ENCODE measurements at places on chromosomes 13 and 19.

DNA sequence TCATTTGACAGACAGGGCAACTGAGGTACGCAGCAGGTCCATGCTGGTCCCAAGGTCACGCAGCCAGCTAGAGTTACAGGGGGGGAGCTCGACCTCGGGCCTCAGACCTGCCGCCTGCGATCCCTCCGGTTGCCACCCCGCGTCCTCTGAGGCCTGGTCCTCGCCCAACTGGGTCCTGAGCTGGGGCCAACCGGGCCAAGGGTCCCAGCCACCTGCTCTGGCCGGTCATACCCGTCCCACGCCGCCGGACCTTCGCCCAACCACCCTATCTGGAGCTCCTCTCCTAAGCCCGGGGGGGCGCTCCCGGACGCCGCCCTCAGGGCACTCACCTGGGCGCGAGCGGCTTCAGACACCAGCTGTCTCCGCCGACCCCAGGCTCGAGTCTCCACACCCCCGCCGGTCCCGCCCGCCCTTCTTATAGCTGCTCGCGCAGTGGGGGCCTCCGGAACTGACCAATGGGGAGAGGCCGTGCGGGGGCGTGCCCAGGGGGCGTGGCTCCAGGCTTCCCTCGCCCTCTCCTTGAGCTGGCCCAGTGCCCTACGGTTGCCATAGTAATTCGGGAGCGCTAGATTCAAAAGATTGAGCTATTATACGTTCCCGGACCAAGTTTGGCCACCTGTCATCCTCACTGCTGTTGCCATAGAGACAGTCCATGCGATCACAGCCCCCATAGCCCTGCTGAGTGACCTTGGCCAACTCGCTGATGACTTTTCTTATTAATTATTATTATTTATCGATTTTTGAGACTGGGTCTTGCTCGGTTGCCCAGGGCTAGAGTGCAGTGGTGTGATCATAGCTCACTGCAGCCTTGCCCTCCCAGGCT is at the start of gene PLIN5:
TSS of gene PLIN5 (minus strand) at position 389 of the 823 bp plus-strand sequence. CDS start 1,150 bp downstream, outside the sequence.
- peak; percentile 90 for ATAC-seq

DNA sequence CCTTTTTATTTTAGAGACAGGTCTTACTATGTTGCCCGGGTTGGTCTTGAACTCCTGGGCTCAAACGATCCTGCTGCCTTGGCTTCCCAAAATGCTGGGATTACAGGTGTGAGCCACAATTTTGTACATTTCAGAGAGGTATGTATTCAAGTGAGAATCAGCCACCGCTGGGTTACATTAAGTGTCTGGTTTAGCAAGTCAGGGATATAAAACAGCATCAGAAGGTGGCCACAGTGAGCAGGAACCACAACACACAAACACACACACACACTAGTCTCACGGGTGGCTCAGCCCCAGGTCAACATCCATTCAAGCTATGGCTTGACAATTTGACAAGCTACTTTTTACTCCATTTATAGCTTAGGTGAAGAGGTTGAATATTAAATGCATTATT is 20.2 kb downstream of the KLK5 start:
- no peak for ATAC-seq

DNA sequence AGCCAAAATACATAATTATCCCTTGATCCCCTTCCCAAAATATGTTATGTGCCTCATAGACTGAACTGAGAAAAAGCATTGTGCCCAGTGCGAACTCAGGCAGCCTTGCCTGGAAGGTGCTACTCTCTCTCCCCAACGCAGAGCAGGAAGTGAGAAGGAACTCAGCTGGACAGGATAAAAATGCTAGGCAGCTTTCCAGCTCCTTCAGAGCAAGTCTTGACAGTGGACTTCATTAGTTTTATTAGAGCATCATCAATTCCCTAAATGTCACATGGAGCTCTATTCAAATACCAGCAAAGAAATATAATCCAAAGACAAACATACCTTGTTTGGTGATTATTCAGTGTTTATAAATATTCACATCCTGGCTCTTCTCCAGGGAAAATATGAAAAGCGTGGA is 202.4 kb downstream of the RFC3 start:
- ATAC-seq, result no peak

DNA sequence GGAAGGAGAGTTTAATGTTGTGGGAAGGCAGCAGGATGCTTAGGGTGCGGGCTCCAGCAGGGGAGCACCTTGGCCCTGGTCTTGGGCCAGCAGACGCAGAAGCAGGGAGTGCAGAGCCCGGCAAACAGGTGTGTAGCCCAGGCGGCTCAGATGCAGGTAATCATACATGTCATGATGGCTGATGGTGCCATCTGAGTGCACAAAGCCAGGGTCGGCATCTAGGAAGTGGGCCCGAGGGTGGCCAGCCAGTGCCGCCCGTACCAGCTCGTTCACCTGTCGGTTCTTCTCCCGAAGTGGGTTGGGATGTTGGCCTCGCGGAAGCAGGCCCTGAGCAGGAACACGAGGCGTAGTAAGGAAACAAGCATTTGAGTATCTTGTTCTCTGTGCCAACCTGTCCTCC is 4.9 kb upstream of the PRR19 start:
- no peak for ATAC-seq

- ATAC-seq, result no peak
Measured at GRCh38 chr19:53903055-53903680, 5.9 kb upstream of the CACNG7 start.

DNA sequence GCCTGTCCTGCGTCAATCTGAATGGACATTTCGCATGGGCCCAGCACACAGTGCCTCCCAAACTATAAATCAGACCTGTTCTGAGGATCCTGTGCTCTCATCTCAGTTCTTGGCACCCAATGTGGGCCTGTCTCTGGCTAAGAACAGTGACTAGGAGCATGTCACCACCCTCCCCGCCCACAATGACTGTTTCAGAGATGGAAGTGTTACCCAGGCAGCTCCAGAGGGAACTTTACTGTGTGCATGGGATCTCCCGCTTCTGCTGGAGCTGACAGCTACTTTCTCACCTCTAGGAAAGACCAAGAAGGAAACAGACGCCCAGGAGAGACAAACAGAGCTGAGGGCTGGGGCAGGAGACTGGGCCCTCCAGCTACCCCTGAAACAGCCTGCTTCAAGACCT is 45.0 kb downstream of the KCTD15 start:
- no peak for ATAC-seq

DNA sequence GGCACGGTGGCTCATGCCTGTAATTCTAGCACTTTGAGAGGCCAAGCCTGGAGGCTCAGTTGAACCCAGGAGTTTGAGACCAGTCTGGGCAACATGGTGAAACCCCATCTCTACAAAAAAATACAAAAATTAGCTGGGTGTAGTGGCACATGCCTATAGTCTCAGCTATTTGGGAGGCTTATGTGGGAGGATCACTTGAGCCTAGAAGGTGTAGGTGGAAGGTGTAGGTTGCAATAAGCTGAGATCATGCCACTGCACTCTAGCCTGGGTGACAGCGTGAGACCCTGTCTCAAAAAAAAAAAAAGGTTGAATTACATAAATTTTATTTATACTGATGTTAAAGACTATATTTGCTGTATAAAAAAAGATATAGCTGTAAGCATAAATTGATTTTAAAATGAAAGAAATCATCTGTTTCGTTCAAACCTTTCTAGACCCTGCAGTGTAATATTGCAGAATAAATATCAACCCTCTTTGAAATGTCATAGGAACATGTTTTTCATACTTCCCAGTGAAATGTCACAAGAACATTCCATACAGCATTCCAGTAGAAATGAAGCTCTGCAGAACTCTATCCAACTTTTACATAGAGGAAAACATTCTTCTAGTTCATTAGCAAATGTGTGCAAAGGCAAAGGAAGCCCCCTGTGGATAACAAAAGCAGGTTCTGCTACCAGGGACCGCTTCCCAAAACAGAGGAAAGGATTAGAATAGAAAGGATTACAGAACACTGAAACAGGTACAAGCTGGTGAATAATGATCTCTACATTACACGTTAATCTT is 76.0 kb downstream of the CAB39L start:
- peak; percentile 74 for ATAC-seq

GRCh38 chr13:97257228-97257755 is 35.2 kb downstream of the MBNL2 start:
- no peak for ATAC-seq

- ATAC-seq, result no peak
Measured at GRCh38 chr19:1736927-1737326, 16.4 kb upstream of the ONECUT3 start.

- ATAC-seq, result no peak
Measured at GRCh38 chr13:24216176-24216575, 55.7 kb downstream of the SPATA13 start.

DNA sequence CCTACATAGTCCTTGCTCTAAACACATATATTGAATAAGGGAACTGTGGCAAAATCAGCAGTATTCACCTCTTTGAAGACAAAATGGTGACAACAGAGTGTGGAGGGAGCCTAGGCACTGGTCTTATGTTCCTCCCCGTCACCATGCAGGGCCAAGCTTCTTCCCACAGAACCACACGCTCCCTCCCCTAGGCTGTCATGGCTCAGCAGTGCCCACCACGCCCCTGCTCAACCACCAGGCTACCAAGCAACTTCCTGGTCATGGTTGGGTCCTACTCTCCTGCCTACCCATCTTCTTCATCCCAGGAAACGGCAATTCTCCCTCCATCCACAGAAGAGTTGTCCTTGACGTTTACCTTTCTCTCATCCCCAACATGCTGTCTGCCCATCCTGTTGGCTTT is 126.1 kb downstream of the CRYL1 start:
- no peak for ATAC-seq

- no peak for ATAC-seq
Measured at GRCh38 chr19:41377977-41378709, 1.8 kb downstream of the TMEM91 start.

DNA sequence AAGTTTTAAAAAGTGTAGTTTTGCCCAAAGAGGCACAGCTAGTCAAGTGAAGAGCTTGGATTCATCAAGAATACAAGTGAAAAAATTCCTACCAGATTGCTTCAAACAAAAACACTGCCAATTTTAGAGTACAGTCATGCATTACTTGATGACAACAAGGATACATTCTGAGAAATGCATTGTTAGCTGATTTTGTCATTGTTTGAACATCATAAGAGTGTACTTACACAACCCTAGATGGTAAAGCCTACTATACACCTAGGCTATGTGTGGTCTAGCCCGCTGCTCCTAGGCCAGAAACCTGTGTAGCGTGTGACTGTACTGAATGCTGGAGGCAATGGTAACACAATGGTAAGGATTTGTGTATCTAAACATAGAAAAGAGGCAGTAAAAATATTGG is 41.1 kb downstream of the TMTC4 start:
- no peak for ATAC-seq

DNA sequence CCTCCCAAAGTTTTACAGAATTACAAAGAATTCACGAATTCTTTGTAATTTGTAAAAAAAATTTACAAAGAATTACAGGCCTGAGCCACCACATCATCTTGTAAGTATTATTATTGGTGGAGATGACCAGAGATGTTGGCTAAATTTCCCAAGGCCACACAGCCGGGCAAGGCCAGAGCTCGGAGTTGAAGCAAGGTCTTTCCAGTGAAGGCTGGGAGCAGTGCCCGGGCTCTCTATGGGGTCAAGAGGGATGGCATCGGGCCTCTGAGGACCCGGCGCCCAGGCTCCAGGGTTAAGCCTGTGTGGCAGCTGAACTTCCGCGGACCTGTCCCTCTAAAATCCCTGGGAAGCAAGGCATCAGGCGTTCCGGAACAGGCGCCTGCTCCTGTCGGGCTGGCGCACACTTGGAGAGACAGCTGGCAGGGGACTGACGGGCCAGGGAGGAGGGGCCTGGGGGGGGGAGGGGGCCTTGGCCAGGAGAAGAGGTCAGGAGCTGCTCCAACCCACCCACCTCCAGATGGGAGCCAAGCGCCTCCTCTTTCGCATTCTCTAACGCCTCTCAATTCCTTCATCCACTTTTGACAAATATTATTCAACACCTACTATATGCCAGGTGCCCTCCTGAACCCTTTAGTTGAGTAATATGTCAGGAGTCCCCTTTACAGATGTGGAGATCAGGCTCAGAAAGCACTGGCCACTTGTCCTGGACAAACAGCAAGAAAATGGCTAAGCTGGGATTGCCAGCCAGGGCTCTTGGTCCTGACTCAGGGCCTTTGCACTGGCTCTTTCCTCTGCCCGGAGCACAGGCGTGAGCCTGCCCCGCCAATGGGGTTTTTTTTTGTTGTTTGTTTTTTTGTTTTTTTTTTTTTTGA is 36.8 kb upstream of the SEMA6B start:
- ATAC-seq, result no peak

- no peak for ATAC-seq
Measured at GRCh38 chr13:110528911-110529310, 32.6 kb downstream of the RAB20 start.

GRCh38 chr13:62687732-62688131 is 1272.1 kb upstream of the PCDH20 start:
- no peak for ATAC-seq

GRCh38 chr13:27130223-27130978 is 41.2 kb downstream of the USP12 start:
- peak; percentile 78 for ATAC-seq

DNA sequence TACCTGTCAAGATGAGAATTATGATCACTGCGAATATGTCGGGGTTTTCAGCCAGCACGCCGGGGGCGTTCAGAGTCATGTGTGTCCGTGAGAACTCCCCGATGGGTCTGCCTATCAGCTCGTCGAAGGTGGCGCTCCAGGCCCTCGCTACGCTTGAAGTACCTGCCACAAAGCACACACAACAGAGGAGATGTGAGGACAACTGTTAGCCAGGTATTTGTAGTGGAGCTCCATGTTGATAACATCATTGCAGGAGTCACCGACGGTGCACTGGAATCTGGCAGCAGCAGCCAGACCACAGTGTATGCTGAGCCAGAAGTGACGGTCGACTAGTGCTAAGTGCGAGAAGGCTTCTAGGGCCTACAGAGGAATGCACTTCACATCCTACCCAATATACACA is 62.7 kb downstream of the SLC7A1 start:
- no peak for ATAC-seq

DNA sequence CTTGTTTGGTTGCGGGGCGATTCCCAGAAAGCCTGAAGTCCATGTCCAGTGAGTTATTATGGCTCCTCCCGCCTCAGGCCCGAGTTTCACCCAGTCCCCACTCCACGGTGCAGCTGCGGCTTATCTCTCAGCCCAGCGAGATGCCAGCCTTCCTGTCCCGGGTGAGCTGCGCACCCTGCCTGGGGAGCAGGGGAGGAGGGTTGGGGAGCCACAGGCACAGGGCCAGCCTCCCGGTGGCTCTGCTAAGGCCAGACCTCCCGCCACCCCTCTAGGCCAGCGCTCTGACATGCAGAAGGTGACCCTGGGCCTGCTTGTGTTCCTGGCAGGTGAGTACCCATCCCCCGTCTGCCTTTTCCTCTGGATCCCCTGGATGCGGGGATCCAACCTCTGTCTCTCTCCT is 3.5 kb downstream of the FXYD3 start:
- no peak for ATAC-seq

GRCh38 chr13:52348983-52349780 is 56.8 kb downstream of the THSD1 start:
- no peak for ATAC-seq

DNA sequence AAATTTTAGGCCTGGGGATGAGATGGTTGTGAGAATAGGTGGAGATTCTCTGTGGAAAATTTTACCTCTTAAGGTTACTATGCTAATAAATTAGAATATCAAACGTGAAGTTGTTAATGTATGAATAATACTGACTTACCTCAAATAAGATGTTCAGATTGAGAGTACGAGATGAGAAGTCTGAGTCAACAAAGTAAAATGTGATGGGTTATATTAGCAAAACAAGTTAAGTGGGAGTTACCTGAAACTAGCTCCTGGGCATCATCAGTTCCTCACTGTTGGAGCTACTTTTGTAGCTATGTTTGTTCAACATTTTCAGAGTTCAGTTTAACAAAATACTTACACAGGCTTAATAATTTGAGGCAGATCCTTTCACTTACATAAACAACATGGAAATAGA is 108.6 kb downstream of the PIBF1 start:
- no peak for ATAC-seq

Data from gastroesophageal sphincter (tissue), 4 donors.